Brain (organoid and tissue), 16 donors: ENCODE measurements at places on chromosomes 11 and 22. TPM values are rescaled to one million over a fixed set of nuclear protein-coding genes. Genes with fewer than 3 reads are reported as not detected.

GRCh38 chr11:111937844-111938243 is 701 bp downstream of the DIXDC1 start:
- peak; percentile 43 for DNase-seq

FOLR2 gene
- 13.7 TPM for polyA plus RNA-seq

GRCh38 chr22:32020117-32020516 is 22.9 kb upstream of the SLC5A1 start:
- DNase-seq: no peak

DNA sequence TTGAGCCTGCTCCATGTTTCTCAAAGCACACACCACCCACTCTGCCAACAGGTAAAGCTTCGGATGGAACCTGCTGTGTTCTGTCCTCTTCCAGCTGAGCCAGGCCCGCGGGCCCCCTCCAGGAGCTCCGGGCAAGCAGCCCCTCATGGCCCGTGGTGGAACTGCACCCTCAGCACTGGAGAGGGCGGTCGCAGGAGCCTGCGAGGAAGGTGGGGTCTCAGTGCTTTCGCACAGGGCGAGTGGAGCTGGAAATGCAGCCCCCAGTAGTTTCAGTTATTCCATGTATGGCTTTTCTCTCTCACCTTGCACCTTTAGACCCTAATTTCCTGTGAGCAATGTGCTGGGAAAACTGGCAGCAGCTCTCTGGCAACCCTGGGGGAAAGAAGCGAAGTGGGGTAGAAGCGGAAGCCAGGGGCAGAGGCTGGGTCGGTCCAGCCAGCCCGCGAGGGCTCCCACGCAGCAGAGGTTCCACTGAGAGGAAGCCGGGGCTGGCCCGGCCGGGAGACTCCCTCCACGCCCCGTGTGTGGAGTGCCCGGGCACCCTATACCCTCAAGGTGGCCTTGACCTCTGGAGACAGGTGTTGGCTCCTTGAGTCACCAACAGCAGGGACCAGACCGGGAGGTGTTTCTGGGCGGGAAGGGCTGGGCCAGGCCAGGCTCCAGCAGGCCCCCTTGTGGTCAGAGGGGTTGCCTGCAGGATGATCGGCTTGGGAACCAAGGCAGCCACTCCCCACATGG is 119.9 kb upstream of the TMEM45B start:
- DNase-seq: peak; percentile 20

GGTLC2 gene
- polyA plus RNA-seq: not detected

DNA sequence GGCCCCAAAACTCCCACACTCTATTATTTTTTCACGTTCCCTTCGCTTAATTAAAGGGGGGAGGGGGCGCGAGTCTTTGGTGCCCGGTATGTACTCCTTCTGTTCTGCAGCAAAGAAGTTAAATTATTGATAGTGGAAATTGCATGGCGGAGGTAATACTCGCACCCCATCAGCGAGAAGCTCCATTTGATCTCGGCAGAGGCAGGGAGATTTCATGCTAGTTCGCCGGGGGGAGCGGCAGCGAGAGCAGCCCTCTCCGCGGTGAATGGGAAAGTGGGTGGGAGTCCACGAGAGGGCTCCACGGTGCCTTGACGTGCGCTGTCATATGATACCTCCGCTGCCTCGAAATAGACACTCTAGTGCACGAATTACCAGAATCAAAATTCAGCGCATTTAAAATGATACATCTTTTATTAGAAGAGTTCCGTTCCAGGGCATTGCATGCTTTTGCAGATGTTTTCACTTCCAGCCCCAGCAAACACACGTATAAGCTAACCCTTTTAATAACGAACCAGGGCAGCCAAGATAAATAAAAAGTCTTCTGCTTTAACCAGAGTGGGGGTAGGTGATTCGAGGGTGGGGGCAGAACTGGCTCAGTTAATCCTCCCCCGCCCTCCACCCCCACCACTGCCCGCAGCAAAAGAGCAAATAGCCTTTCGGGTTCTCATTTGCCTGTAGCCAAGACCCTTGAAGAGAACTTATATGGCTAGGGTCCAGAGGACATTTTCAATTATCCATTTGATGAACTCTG is 1.3 kb upstream of the BDNF start:
- peak; percentile 76 for DNase-seq

NLRP6 gene
- not detected for polyA plus RNA-seq

GRCh38 chr22:38510416-38510970 is 4.4 kb upstream of the DDX17 start:
- no peak for DNase-seq

DNA sequence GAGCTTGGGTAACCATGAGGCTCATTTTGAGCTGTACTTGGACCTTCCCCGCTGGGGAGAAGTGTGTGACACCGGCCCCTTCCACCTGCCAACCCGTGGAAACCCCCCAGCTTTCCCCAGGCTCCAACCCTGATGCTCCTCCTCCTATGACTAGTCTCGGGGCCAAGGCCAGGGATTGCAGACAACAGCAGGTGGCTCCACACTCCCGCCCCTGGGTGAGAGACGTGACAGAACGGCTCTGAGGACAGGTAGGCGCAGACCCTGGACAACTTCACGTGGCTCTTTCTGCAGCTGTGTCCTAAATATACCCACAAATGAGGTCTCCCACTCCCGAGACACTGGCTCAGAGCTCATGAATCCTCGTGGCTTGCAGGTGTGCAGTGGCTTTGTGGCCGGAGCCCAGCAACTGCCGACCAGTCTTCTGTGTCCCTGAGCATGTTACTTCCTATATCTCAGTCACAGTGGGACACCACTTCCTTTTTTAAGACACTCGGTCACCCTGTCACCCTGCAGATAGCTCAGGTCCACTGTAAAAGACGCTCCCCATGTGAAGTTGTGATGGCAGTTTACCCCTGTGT is 55.2 kb downstream of the NECTIN1 start:
- DNase-seq: no peak

PIH1D2 gene
- polyA plus RNA-seq: 2.5 TPM
